ENCODE measurements at places on chromosomes 4 and X.

- no peak for DNase-seq
Observed at GRCh38 chr4:25513814-25514213, 136.8 kb downstream of the ANAPC4 start.

- DNase-seq: no peak
Observed at GRCh38 chr4:156738766-156739165, 232.8 kb downstream of the PDGFC start.

- no peak for DNase-seq
Observed at GRCh38 chrX:5100004-5100403, 1128.7 kb downstream of the NLGN4X start.

- DNase-seq: peak; percentile 82
Observed at GRCh38 chr4:87559090-87559837, 30.1 kb upstream of the SPARCL1 start.

DNA sequence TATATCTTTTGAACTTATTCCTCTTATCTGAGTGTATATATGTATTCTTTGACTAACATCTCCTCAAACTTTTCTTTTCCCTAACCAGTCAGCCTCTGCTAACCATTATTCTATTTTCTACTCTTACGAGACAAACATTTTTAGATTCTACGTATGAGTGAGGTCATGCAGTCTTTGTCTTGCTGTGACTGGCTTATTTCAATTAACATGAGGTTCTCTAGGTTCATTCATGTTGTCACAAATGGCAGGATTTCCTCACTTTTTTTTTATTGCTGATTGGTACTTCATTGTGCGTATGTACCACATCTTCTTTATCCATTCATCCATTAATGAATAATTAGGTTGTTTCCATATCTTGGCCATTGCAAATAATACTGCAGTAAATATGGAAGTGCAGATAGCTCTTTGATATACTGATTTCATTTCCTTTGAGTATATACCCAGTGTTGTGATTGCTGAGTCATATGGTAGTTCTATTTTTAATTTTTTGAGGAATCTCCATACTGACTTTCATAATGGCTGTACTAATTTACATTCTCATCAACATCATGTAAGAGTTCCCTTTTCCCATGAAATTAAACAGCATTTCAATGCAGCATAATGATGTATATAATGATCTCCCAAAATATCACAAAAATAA lies 80.1 kb downstream of the HS3ST1 start:
- no peak for DNase-seq

DNA sequence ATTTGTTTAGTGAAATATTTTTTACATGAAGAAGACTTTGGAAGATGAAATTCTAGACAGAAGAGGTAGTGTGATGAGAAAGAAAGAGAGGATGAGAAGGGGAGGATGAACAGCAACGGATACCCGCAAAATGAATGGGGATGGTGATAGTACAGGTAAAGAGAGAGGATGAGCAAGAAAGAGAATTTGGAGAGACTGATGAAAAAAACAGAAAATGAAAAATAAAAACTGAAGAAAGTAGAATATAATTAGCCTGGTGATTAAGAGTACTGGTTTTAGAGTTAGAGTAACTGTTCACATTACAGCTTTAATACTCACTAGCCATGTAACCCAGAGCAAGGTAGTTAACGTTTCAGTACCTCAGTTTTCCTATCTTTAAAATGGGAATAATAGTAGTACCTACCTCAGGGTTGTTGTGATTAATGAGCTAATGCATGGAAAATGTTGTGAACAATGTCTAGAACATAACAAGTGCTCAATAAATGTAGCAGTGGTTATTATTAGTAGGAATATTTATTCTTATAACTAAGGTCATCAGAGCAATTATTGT lies 54.9 kb upstream of the ANTXR2 start:
- DNase-seq: no peak

DNA sequence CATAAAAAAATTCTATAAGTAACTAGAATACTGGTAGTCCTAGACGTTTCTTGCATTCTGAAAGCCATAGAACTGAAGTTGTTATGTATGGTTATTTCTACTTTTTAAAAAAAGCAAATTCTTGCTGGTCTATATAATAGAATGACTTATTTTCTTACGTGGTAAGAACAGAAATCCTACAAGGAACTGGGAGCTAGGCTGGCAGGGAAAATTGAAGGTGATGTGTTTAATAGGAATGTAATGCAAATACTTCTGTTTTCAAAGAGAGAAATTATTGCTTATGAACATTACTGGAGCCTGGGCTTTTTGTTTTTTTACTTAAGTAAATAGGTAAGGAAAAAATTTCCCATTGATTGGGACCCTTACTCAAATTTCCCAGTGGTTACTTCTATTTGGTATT lies 8.9 kb downstream of the CCNA2 start:
- DNase-seq: no peak

DNA sequence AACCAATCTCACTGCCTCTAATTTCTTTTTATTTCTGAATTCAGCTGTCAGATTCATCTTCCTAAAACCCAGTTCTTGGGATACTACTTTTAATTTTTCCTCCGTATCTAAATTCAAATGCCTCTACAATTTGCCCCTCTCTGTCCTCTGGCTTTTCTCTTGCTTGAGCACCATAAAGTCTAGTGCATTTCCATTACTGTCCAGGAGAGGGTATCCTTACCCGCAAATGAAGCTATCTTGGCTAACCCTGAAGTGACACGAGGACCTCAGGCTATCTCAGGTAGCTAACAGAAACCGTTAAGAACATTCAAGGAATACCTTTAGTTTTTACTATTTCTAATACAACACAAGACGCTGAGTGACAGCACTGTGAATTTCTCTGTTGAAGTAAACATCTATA lies 49.4 kb upstream of the PRR32 start:
- no peak for DNase-seq

GRCh38 chr4:141077611-141078225 lies 55.6 kb downstream of the RNF150 start:
- DNase-seq: no peak

DNA sequence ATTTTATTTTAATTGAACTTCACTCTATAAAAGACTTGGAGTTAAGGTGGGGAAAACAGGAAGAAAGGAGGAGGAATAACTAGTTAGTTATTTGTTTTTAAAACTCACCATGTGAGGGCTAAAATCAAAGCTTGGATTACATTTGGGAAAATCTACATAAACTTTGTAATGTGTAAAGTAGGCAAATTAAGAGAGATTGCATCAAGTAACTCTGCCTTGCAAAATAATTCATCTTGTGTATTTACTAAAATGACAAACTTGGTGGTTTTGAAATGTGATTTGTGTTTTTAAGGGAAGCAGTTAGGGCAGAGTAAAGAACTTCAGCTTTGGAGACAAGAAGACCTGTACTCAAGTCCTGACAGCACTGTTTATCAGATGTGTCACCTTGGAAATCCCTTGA lies 43.3 kb upstream of the RASSF6 start:
- no peak for DNase-seq

DNA sequence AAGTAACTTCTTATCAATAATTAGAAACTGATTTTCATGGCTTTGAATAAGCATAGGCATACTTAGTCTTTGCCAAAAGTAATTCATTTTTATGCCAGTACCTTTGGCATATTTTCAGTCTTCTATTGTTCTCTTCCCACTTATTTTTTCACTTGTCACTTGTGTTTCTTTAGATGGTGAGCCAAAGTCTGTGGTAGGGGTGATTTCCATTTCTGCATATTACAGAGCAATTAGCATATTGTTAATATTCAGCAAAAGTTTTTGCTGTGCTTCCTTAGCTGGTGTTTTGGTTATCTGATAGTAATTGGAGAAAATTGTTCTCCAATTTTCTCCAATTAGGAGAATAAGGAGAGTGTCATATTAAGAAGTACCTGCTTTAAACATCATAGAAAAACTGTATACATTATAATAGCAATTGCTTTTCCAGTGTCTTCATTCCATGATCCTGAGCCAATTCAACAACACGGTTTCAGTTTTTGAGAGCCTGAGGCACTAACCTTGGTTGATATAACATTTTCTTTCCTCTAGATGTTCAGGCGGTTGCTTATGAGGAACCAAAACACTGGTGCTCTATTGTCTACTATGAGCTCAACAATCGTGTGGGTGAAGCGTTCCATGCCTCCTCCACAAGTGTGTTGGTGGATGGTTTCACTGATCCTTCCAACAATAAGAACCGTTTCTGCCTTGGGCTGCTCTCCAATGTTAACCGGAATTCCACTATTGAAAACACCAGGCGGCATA lies 64.7 kb downstream of the SMAD1 start:
- no peak for DNase-seq

GRCh38 chr4:14744346-14744745 lies 257.9 kb upstream of the CPEB2 start:
- DNase-seq: no peak

GRCh38 chr4:46999566-46999965 lies 6.2 kb upstream of the GABRA4 start:
- DNase-seq: no peak

All from activated CD4-positive, alpha-beta memory T cell treated with anti-CD3 and anti-CD28 coated beads, Interleukin-2, amount 10 ng/mL, durations not matched to agents 7 days and 5 days (primary cell).